ENCODE measurements at places on chromosomes 16 and 17.

- no peak for DNase-seq
Observed at GRCh38 chr16:8355675-8356074, 234.6 kb downstream of the TMEM114 start.

GRCh38 chr16:28165598-28165997 is 46.2 kb downstream of the XPO6 start:
- no peak for DNase-seq

- no peak for DNase-seq
Observed at GRCh38 chr17:5331506-5331905, 49.4 kb downstream of the RABEP1 start.

DNA sequence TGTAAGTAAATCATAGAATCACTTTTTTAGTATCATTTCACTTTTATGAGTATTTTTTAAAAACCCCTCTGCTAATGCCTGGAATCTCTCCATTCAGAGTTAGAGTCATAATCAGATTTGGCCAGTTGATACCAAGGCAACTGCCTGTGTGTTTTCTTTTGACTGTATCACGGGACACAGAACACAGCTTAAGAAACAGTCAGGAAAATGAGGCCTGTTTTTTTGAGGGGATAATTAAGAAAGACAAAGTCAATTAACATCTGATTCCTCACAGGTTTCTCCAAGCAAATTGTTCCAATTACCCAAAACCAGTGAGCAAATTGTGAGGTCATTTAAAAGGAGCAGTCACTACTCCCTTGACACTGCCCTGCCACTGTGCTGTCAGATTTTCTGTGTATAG is 944.5 kb upstream of the SOX9 start:
- DNase-seq: no peak

DNA sequence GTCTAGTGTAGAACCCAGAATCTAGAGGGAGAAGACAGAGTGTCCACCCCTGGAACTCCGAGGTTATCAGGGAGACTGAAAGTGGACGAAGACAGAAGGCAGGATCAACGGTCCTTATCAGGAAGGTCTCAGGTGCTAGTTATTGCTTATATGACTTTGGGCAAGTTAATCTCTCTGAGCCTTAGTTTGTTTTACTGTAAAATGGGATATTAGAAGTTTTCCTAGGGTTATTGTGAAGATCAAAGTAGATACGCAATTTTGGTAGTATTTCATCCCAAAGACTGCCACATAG is 1.2 kb downstream of the RNF167 start:
- DNase-seq: no peak

DNA sequence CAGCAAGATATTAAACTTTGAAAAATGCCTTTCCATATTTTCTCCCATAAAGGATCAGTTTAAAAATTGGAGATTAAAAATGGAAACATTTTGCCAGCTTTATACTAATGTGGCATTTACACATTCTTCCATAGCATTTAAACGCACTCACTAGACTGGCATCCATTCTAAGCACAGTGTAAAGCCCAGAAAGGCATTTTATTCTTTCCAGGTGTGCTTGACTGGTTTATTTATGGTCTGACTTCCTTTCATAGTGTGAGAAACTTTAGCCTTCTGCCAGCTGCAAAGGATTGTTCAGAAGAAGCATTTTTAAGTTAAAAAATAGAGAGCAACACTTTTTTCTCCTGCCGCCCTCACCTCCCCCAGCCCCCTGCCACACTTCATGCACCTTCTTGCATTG is 271.7 kb upstream of the PSMD7 start:
- no peak for DNase-seq

DNA sequence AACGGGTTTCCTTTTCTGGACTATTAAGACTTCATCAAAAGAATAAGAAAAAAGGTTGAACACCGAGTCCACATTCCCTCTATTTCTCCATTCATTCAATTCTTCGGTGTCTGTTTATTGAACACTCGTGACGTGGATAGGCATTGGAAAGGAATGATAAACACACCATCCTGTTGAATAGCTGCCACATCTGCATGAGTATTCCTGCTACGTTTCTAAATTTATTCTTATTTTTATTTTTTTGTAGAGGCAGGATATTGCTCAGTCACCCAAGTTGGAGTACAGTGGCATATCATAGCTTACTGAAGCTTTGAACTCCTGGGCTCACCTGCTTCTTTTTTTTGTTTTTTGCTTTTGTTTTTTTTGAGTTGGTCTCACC is 80.8 kb upstream of the CIBAR2 start:
- DNase-seq: no peak

DNA sequence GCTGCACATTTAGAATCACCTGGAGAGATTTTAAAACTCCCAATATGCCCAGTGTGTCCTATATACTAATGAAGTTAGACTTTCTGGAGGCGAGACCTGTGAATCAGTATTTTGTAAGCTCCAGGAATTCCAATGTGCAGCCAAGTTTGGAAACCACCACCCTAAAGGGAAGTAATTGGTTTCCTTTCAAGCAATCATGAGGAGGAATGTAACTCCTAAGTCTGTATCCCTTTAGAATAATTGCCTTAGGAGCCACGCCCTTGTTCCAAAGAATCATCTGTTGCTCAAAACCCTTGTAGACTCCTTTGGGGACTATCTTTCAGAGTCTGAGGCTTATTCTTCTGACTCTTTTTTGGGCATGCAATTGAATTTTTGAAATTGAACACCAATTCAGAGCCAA is 84.4 kb downstream of the DNAH9 start:
- no peak for DNase-seq

DNA sequence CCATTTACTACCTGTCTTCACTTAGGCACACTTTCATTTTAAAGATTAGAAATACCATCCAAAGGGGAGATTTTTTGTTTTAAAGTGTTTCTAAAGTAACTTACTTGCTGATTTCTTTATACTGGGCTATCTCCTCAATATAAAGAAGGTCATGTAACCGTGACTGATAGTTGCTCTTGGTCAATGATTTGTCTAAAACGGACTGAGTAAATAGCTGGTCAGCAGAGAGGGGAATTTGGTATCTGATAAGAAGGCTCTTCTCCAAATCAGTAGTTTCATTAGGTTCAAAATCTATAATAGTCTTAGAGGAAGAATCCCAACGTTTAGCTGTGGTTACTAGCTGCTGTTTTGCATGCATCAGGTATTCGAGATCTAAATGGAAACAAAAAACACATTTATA is 66.4 kb downstream of the HELZ start:
- DNase-seq: no peak

DNA sequence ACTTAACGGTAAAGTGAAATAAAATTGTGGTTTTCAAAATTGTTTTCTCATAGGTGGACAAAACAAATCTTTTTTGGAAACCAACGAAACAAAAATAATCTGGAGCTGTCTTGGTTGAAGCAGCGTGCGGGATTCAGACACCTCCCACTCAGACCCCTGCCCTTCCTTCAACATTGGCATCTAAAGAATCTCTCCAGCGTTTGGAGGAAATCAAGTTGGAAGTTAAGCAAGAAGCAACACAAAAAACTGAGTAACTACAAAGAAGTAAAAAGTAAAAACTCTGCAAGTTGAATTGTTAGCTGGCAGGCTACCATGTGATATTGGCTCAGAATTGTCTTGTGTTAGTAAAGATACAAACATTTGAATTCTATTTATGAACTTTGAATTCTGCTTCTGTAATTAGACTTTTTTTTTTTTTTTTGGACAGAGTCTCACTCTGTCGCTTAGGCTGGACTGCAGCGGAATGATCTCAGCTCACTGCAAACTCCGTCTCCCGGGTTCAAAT is 361.0 kb upstream of the PMFBP1 start:
- no peak for DNase-seq

DNA sequence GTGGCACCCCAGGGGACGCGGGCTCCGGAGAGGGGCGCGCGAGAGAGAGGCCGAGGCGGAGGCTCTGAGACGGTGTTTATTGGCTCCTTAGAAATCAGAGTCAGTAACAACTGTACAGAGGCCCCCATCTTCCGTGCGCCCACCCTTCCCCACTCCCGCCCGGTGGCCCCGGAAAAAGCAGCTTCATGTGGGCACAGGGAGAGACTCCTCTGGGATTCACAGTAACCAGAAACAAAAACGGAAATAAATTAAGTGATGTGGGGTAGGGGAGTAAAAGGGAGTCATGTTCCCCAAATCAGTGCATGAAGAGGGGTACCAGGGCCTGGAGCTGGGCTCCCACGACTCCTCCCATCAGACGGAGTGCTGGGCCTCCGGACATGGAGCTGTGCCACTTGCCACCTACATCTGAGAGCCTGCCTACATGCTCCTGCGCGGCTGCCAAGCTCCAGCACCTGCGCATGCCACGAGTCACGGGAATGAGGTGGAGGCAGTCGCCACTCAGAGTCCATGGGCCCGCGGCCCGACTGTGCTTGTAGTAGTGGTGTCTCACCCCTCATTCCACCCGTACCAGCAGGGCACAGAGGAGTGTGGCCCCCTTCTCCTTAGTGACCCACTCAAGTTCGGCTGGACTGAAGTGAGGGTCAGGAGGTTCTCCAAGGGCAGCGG is 543 bp upstream of the GPS2 start:
- no peak for DNase-seq

DNA sequence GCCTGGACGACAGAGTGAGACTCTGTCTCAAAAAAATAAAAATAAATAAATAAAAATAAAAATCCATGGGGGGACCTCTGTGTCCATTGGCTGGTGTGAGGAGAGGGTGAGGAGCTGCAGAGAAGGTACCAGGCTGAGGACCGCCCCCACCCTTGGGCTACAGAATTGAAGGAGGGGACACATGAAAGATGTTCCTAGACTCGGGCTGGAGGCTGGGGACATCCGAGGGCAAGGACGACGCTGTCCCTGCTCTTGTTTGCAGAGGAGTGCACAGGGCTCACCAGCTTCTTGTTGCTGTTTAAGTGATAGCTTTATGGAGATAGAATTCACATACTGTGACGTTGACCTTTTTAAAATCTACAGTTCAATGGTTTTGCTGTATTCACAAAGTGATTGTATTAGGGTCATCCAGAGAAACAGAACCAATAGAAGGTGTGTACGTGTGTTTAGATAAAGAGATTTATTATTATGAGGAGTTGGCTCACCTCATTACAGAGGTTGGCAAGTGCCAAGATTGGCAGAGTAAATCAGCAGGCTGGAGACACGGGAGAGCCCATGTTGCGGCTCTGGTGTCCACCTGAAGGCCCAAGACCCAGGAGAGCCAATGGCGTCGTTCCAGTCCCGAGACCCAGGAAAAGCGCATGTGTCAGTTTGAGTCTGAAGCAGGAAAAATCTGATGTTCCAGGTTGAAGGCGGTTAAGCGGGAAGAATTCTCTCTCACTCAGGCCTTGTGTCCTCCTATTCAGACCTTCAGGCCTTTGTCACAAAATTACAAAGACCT is 320.7 kb downstream of the SEC14L1 start:
- no peak for DNase-seq

GRCh38 chr17:78241277-78242023 is 10.0 kb downstream of the TMEM235 start:
- DNase-seq: no peak

DNA sequence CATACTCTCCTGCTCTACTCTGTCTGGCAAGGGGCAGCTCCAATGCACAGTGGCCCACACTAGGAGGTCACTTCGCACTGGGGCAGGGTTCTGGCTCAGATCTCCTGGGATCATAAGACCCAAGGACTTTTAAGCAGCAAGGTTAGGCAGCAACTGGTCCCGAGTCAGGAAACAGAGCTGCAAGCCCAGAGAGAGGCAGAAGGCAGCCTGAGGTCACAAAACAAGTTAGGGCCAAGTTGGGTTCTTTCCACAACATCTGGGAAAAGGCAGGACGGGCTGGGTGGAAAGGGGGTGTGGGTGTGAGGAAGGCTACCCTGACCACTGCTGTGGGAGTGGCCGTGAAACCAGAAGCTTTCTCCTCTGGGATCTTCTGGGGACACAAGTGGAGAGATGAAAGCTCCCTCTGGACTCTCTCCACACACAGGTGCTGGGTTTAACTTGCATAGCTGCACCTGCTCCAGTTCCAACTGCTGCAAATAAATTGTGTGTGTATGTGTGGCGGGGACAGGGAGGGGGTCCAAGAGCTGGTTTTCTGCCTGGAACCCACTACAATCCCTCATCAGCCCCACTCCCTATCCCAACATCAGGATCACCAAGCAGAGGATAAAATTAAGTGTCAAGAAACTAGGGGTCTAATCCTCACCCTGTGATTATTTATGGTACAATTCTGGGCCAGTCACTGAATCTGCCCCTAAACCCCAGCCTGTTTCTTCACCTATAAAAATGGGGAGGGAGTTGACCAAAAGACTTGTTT is 8.0 kb upstream of the TSPOAP1 start:
- DNase-seq: no peak

GRCh38 chr17:81823820-81824550 is 9.1 kb downstream of the MCRIP1 start:
- no peak for DNase-seq

DNA sequence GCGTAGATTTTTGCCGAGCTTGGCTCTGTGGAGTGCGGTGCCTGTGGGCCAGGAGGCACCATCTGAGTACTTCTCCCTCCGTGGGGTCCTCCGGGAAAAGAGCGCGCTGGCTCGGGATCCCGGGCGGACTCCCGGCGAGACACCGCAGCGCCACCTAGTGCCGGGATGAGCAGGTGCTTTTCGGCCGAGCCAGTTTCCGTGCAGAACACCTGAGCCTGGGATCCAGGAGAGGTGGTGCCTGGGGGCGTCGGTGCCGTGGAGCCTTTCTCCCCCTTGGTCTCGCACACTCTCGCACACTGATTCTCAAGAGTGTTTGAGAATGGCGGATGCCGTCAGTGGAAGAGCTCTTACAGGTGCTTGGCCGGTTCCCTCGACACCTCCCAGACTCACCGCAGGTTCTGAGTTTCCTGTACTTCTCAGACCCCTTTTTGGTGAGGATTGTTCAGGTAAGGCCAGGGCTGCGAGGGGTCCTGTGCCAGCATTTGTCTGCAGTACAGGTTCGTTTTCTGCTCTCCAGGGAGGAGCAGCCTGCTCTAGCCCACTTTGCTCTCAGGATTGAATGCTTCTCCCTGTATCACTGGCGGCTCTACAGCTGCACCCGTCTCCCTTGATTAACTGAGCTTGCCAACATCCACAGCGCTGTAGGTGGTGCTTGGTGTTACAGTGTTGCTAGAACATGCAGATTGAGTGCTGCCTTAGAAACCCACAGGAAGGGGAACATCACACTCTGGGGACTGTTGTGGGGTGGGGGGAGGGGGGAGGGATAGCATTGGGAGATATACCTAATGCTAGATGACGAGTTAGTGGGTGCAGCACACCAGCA is 23.3 kb downstream of the TBCD start:
- no peak for DNase-seq
